ENCODE measurements at places on chromosomes 2 and 18.

DNA sequence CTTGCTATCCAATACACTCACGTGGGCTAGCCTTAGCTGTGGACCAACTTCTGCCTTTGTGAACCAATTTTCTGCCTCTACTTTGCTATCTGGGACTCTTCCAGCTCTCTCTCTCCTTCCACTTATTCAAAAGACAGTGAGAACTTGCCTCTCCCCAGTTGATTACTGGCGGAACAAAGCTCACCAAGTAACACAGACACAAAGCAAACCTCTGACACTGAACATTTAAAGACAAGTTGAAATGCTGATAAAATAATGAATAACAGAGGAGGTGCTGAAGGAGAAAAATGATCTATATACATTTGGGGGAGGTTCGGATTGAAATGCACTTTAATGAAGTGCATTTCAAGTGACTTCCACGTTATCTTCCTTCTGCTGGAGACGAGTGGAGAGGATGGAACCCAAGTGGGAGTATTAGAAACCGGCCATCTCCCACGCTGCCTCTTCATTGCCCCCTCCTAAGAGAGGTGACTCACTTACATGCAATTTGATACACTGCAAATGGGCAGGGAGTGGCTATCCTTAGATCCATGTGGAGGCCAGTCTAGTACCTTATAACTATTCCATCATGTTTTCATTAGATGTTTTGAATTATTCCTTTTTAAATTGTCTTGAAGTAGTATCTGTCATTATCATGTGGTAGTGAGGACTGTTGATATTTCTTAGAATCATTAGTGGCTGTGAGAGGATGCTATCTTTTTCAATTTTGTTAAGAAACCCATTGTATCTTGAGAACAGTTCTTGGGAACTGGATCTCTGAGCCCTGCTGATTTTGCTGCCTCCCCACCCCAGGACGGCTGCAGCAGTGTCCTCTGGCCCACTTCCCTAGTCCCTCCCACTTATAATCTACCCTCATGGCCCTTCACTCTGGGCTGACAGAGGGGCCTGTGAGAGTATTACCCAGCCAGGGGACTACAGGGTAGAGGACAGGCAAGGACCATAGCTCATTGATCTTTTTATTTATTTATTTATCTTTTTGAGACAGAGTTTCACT lies 6.0 kb upstream of the GLI2 start:
- no peak for DNase-seq

DNA sequence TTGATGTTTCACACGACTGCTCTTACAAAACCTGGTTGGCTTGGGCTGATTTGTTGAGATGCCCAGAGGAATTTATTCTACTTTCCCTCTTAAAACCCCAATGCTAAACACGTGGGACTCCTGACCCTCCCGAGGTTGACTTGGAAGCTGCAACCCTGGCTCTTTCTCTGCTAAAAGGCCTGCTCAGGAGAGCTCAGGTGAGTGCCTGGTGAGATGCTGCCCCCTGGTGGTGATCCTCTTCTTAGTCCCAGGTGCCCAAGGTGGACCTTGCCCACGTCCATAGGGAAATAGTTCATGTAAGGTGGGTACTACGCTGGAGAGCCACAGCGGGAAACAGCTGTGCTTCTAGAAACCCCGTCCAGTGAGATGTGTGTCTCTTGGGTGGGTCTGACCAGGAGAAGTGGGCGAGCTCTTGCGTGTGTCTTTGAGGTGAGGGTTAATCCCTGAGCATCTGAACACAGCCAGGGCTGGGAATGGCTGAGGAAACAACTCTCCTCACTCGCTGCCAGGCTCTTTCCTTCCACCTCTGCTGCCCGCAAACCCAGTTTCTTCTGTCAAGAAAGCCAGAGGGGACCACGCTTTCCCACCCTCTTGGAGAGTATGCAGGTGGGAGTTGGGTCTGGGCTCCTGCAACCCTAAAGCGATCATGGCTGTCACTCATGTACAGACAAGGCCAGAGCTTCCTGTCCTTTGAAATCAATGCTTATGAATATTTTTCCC lies 25.5 kb upstream of the PXDN start:
- peak; percentile 42 for DNase-seq

- no peak for DNase-seq
These were observed 636.1 kb upstream of the SLC8A1 start for GRCh38 chr2:41087946-41088345.

- DNase-seq: no peak
These were observed 35.1 kb downstream of the CCBE1 start for GRCh38 chr18:59661891-59662701.

DNA sequence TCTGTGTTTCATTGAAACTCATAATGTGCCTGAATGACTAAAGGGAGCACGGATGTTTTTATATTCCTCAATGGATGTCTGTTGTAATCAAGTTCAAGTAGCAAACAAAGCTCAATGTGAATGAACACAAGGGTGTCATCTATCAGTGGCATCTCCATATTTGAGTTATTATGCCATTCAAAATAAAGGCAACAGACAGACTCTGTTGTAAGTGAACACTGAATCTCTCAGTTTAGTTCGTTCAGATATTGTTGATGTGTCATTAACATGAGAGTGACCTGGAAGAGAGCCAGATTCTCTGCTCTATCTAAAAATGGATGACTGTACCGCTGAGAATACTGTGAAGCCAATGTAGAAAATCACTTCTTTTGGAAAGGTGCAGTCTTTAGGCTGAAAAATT lies 118.7 kb downstream of the NUP35 start:
- no peak for DNase-seq

- DNase-seq: no peak
These were observed 167.7 kb downstream of the VAPA start for GRCh38 chr18:10081492-10081891.

- DNase-seq: no peak
These were observed 107.7 kb downstream of the PDE11A start for GRCh38 chr2:177964892-177965291.

GRCh38 chr2:110216803-110217202 lies 4.5 kb upstream of the MTLN start:
- DNase-seq: no peak

GRCh38 chr2:28161466-28161865 lies 231.2 kb upstream of the FOSL2 start:
- no peak for DNase-seq

GRCh38 chr2:28527196-28527595 lies 31.3 kb downstream of the PLB1 start:
- no peak for DNase-seq

GRCh38 chr2:56230156-56230555 lies 46.4 kb downstream of the CCDC85A start:
- no peak for DNase-seq

DNA sequence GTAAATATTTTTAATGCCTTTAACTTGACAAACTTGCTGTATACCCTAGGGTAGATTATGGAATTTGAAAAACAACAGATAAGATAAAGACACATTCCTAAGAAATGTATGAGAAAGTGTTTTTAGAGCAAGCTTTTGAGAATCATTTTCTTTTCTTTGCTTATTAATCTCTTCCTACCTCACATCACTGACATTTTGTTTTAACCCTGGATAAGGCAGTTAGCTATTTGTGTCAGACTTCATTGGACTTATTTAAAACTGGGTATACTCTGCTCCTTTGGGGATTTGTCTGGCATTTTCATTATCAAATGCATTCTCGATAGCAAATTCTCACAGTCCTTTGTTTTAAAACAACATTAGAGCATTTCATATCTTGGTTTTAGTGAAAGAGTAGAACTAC lies 17.2 kb downstream of the EML4 start:
- DNase-seq: no peak

DNA sequence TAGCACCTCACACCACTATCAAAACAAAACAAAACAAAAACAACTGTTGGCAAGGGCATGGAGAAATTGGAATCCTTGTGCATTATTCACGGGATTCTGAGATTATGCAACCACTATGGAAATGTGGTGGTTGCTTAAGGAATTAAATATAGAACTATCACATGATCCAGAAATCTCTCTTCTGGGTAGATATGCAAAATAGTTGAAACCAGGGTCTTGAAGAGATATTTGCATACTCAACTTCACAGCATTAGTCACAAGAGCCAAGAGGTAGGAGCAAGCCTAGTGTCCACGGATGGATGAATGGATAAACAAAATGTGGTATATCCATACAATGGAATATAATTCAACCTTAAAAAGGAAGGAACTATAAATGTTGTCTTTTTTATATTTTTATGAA lies 7.0 kb downstream of the TMEM131 start:
- no peak for DNase-seq

DNA sequence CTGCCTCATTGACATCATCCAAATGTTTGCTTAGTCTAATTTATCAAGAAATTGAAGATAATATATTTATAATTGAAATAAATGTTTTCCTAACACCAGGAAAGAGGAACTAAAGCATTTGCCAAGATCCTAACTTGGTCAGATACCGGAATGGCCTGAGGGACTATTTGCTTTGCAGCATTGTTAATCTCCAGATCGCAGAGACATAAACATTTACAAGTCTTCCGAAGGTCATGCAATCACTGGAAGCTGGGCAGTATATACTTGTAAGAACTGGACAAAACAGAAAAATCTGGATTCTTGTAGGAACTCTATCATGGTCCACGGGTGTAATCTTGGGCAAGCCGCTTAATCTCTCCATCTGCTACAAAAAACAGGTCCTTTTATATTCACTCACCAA lies 42.2 kb downstream of the CYBRD1 start:
- DNase-seq: no peak

GRCh38 chr18:62324181-62324828 lies 805 bp upstream of the TNFRSF11A start:
- no peak for DNase-seq

DNA sequence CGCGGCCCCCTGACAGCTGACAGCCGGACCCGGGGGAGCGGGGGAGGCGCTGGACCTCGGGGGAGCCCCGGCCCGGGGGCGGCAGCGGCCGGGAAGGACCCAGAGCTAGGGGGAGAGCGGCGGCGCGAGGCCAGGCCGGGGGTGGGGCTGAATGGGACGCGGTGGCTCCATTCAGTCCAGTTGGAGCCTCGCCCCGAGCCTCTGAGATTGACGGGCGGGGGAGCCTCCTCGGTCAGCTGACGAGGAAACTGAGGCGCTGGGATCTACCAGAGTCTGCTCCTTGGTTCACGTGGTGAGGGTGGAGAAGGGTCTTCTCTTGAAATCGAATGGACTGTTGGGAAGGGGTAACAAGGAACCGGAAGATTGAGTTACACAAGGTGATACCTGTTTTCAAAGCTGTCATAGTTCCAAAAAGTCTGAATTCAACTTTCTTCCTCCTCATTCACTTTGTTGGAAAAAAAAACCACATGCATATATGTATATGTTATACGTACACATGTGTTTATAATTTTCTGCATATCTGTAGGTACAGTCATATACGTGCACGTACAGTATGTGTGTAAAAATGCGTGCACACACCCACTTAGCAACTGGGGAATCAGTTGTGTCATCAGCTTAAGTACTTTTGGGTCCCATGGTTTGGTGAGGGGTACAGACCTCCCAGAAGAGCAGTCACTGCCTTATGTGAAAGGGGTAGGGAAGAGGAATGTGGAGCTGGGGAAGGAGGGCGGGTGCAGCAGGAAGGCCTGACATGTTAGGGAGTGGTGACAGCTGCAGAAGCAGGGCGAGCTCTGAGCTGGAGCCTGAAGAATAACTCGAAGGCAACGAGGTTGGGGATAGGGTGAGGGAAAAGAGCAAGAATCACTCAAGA lies 628 bp downstream of the PPP1R7 start:
- no peak for DNase-seq

GRCh38 chr18:23963443-23964165 lies 51.0 kb upstream of the TTC39C start:
- no peak for DNase-seq

DNA sequence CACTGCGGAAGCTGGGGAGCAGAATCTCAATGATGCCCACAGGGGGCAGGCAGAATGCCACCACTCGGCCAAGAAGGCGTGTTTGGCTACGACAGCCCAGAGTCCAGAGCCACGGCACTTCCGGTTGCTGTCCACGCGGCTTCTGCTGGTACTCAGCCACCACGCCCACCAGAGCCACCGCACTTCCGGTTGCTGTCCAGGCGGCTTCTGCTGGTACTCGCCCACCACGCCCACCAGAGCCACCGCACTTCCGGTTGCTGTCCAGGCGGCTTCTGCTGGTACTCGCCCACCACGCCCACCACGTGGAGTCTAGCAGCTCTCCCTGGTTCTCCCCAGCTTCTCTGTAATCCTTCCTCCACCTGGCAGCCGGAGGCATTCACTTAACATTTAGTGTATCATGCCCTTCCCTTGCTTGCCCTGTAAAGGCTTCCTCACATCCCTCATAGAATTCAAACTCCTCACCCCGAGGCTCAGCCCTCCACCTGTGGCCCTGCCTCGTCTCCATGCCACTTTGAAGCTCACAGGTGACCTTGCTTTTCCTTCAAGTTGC lies 40.1 kb upstream of the APCDD1 start:
- no peak for DNase-seq

GRCh38 chr2:196284144-196284844 lies 112.9 kb upstream of the STK17B start:
- no peak for DNase-seq

- no peak for DNase-seq
These were observed 53.3 kb downstream of the LAMA1 start for GRCh38 chr18:7064346-7064745.

DNA sequence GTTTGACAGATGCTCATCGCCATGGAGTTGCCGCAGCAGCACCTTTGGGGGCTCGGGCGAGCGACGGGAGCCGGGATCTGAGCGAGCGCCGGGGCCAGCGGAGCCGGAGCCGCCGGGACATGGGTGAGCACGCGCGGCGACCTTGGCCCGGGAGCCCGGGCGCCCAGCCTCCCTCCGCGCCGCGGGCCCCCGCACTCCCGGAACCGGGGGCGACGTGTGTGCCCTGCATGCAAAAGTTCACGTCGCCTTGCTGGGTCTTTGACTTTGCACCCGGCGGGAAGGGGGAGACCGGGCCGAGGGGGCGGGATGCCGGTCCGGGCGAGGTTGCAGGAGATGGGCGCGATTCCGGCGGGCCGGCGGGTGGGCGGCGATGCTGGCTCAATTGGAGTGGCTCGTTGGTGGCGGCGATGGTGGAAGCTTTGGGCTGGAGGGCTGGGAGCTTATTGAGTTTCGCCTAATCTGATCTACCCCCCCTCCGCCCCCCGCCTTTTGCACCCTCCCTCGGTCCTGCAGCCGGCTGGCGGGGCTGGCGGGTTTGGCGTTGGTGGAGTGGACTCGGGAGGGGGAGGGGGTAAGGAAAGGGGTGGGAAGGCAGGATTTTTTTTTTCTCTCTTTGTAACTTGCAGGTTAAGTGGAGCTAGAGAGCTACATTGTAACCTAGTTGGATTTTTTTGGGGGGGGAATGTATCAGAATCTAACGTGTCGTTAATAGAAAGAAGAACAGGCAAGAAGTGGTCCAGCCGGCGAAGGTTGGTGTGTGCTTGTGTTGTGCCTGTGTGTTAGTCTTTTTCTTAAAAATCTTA lies at the start of gene SETBP1:
Gene SETBP1 (plus strand): TSS at position 616 of the 803 bp plus-strand sequence. CDS start 20,459 bp downstream, outside the sequence.
- DNase-seq: peak; percentile 18

DNA sequence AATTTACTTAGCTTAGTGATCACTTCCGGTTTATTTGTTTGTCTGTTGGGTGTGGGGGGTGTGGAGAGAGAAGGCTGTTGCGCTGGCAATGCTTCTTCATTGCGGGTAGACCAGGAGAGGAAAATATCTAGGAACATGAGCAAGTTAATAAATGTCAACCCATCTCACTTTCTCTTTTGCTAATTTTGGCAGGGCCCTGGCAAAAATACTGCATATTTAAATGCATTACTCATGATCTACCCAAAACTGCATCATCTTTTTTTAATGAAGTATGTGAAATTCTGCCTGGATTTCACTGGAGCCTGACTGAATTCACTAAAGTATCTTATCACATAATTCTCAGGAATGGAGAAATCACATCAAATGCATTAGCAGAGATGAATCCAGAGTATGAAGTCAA lies 1131.0 kb upstream of the NXPH2 start:
- DNase-seq: no peak

- DNase-seq: peak; percentile 23
These were observed at the start of gene FMNL2 for GRCh38 chr2:152335016-152335725. TSS of gene FMNL2 (plus strand) at chr2:152335174.

GRCh38 chr18:45962866-45963265 lies 4.3 kb downstream of the EPG5 start:
- DNase-seq: peak; percentile 46

All from CD4-positive, alpha-beta T cell treated with Interleukin-12 subunit alpha and Interleukin-12 subunit beta, for 1 hour (primary cell).